AG10803 (cell line): ENCODE measurements at places on chromosomes 1 and 21.

- no peak for DNase-seq
Observed at GRCh38 chr1:164950541-164950986, 391.6 kb downstream of the PBX1 start.

- no peak for DNase-seq
Observed at GRCh38 chr1:57208741-57209302, 215.0 kb downstream of the DAB1 start.

DNA sequence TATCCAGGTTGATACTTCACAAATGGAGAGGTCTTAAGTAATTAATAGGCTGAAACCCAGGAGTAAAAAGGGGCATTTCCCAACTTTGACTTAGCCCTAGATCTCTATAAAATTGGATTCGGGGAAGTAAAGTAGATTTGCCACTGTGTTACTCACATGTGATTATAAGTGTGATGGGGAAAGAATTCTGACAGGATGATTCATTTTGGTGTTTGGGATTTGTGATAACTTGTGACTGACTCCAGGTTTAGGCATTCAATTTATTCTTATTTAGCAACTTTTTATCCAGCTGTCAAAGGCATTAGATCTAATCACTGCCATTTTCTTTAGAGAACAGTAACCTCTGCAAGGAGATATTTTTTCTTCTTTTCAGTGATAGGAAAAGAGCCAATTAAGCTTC lies 175.5 kb downstream of the ASTN1 start:
- peak; percentile 1 for DNase-seq

DNA sequence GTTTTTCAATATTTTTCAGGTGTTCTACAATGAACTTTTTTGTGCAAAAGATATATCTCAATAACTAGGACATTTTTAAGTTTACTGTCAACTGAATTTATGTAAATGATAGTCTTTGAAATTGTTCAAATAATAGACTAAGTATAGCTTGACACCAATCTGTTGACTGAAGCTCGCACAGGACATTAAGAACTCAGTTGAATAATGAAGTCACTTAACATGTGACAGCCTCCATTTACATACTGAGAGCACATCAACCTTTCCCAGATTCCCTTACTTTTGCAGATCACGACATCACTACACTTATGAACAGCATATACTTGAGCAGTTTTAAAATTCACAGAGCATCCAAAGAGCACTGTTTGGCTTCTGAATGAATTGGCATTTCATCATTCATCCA lies 268.2 kb downstream of the LRRC7 start:
- peak; percentile 5 for DNase-seq

DNA sequence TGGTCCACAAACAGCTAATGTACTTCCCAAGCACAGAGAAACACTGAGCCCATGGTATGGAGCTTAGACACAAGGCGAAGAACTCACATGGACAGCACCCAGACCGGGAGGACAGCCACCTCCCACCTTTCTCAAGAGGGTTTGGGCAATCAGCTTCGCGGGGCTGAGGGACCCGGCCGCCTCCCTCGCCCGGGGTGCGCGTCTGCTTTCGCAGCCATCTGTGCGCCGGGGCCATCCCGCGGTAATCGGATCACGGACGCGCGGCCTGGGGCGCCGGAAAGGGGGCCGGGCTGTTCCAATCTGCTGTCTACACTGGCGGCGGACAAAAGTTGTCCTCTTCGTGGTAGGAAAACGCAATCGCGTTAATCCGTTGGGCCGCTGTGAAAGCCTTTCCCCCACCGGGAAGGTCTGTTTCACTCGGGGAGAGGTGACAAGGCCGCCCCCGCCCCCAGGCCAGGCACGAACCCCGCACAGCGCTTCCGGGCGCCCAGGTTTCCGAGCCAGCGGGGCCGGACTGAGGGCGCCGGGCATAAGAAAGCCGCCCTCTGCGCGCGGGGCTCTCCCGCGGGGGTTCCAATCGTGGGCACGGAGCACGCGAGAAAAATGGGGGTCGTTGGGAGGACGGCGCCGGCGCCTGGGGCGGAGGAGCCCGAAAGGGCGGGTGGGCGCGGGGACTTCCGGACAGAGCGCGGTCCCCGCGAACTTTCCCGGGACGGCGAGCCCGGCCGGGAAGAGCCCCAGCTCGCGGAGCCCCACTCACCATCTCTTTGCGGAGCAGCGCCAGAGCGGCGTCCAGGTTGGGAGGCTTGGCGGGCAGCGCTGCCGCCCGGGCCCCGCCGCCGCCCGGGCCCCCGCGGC lies 664 bp downstream of the FAM89A start:
- peak; percentile 27 for DNase-seq

GRCh38 chr1:71796006-71796405 lies 486.3 kb downstream of the NEGR1 start:
- DNase-seq, result no peak

DNA sequence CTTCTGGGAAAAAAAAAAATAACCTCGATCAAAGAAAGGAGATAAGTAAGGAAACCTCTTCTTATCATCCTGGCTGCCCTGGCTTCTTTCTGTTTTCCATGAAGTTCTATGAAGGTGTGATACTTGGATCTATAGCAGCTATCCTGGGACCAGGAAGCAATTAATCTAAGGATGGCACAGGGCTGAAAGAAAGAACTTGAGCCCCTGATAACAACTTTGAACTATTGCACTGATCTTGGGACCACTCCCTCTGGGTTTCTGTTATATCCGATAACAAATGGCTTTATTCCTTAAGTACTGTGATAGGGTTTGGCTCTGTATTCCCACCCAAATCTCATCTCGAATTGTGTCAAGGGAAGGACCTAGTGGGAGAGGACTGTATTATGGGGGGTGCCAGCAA lies 104.1 kb downstream of the DAB1 start:
- no peak for DNase-seq

- DNase-seq, result peak; percentile 86
Observed at GRCh38 chr1:152328801-152329391, 3.9 kb upstream of the FLG start.

- no peak for DNase-seq
Observed at GRCh38 chr1:151405187-151405951, 6.0 kb downstream of the PSMB4 start.

DNA sequence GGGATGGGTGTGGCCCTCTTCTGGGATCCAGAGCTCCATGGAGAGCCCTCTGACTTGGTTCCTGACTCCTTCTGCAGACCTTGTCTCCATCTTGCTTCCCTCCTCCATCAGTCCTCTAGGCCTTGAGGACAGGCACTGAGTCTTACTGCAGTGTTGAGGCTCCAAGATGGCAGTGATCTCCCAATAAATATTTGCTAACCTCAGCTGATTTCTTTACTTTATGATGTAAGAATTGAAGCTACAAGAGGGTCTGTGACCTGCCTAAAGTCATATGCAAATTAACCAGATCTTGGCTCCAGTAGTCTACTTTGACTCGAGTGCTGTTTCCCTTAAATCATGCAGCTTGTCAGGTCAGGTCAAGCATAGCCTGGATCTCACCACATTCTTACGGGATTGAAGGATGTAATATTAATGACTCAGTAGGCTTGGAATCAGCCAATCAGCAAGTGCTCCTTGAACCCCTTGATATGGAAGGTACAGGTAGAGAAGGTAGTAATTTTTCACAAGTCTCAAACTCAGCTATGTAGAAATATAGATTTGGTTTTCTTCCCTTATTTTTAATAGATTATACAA lies 93.0 kb downstream of the CLIC6 start:
- DNase-seq, result no peak

DNA sequence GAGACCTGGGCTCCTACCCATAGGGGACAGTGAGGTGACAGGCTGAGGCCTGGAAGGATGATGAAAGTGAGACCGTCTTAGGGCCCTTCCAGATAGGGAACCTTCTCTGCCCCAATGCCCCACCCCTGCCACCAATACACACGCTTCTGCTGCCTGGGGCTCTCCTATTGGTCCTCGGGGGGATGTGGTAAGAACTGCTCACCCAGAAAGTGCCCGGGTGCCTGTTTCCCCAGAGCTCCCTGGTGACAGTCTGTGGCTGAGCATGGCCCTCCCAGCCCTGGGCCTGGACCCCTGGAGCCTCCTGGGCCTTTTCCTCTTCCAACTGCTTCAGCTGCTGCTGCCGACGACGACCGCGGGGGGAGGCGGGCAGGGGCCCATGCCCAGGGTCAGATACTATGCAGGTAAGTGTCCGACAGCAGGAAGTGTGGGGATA lies 948 bp downstream of the SEMA4A start:
- no peak for DNase-seq

- DNase-seq, result peak; percentile 40
Observed at GRCh38 chr1:201842472-201843027, 13.6 kb downstream of the IPO9 start.

GRCh38 chr21:46515109-46515508 lies 56.4 kb downstream of the DIP2A start:
- DNase-seq, result peak; percentile 11

DNA sequence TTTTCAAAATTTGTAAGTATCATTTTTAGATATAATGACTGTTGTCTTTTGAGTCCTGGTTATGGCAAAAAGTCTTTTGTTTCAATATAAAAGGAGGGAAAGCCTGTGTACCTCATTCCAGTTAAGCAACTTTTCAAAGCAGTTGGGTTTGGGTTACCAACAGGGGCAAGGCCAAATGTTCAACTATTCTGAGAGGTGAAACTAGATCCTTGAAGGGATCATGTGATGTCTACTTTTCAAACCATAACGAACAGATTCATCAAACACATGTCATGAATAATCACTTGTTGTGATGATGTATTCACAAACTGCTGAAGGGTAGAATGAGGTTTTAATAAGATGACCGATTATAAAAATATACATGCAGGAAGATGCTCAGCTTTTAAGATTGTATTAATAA lies 171.3 kb downstream of the HHAT start:
- no peak for DNase-seq
